ENCODE measurements at places on chromosomes 3 and 15.

DNA sequence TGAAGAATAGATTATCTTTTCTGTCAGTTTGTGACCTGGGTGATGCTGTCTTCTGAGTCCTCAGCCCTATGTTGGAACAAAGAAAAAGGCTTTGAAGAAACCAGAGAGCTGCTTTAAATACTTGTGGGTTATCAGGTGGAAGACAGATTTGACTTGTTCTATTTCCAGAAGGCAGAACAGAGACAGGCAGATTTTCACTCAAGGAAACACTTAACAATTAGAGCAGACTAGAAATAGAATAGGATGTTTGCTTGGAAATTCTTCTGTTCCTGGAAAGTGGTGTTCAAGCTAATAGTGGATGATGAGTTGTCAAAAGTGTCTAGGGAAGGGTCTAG lies 219.4 kb downstream of the UBE2E2 start:
- DNase-seq = no peak

DNA sequence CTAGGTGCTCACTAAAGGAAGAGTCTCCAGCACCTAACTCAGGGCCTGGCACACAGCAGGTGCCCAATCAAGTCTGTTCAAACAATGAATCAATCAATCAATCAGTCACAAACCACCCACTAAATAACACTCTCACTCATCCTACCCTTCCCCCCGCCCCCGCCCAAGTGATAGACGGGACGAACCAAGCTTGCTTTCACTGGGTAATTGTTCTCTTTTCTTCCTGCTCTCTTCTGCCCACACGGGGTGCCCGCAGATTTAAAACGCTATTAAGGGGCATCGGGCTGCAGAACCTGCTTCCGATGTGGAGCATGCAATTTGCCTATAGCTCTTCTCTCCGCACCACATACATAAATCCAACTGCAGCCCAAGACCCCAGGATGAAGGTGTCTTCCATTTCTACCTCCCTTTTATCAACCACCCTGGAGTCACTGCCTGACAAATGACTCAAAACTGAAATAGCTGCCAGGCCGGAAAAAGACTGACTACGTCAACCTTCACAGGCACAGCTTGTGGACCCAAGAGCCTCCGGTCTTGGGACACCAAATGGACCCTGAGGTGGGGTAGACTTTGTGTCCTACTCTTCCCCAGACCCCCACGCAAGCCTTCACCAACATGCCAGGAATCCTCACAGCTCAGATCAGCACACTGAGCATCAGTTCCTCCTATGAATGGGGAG lies 1.7 kb downstream of the KLHL25 start:
- DNase-seq = no peak

DNA sequence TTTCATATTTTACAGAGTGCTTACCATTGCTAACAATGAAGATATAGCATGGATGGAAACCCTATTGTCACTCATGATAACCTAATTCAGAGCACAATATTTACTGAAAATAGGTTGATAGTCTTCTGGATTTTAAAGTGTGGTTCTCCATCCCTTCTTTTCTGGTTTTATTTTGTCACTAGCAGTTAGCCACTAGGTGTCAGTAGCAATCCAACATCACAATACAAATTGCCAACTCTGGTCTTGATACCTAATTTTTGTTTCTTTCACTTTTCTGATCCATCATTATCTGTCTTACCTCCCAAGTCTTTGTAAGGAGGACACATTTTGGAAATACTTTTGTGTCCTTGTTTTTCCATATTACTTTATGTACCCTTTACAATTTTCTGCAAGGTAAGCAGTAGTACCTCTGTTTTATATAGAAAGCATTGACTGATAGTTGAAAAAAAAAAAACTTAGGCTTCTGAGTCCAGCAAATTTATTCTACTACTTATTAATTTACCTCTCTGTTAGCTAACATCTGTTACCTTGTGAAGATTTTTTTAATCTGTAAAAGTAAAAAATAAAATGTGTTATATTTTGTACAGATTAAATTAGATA lies 28.3 kb upstream of the CRYBG3 start:
- DNase-seq = no peak

DNA sequence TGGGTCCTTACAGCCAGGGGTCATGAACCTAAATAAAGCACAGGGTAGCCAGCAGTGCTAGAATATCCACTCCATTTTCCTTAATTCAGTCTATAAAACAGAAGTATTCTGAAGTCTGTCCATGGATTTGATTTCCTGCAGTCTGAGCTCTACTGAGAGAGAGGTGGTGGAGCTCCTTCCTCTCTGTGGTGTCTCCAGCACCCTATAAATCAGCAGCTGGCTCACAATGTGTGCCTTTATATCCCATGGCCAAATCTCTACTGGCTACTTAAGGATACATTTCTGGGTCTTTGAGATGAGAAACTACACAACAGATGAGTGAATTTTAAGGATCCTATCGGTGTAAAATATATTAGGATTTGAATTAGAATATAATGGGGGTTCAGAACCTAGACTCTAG lies 339.9 kb upstream of the RBMS3 start:
- DNase-seq = no peak

DNA sequence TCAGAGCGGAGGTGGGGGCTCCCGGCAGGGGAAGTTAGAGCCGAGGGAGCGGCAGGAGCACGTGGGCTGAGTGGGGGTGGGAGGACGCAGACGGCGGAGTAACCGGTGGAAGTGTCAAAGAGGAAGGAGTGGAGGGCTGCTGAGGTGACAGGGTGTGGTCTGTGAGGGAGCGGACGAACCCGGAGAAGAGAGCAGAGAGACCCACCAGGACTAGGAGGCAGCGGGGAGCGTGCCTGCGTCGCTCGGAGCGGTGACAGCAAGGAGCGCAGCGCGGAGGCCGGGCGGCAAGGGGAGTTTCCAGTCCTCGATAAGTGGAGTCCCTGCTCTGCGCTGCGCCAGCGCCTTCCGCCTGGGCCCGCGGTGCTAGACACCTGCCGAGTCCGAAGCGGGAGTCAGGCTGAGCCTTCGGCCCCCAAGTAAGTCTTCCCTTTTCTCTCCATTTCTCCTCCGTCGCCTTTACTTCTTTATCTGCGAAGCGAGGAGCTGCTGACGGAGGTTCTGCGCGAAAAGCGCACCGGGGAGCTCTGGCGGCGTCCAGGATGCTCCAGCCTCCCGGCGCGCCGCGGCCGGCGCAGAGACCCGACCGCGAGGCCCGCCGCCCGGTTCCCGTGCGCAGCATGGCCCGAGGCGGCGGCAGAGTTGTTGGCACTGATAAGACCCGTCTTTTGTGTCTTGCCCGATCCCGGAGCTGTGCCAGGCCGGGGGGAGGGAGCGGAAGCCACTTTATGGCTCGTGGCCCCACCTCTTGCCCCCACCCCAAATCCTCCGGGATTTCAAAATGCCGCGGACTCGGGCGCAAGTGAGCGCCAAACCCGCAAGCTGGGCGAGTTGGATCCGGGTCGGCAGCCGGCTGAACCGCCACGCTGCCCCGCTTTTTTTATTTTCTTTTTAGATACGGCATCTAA lies 533.0 kb upstream of the SEMA6D start:
- DNase-seq = no peak

DNA sequence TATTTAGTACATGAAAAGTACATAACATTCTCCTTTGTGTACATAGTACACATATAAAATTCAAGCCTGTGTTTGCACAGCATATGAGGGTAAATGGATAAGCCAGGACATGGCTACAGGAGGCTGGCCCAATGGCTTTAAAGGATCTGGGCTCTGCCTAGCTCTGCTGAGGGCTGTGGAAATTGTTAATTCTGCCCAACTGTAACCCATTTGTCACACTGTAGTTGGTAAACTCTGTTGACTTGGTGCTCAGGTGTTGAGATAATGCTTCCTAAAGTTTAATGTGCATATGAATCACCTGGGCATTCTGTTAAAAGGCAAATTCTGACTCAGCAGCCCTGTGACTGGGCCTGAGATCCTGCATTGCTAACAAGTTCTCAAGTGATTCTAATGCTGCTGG lies 196.5 kb upstream of the ZPLD1 start:
- no peak for DNase-seq

- DNase-seq = no peak
Measured at GRCh38 chr3:57917601-57918000, 90.6 kb upstream of the FLNB start.

DNA sequence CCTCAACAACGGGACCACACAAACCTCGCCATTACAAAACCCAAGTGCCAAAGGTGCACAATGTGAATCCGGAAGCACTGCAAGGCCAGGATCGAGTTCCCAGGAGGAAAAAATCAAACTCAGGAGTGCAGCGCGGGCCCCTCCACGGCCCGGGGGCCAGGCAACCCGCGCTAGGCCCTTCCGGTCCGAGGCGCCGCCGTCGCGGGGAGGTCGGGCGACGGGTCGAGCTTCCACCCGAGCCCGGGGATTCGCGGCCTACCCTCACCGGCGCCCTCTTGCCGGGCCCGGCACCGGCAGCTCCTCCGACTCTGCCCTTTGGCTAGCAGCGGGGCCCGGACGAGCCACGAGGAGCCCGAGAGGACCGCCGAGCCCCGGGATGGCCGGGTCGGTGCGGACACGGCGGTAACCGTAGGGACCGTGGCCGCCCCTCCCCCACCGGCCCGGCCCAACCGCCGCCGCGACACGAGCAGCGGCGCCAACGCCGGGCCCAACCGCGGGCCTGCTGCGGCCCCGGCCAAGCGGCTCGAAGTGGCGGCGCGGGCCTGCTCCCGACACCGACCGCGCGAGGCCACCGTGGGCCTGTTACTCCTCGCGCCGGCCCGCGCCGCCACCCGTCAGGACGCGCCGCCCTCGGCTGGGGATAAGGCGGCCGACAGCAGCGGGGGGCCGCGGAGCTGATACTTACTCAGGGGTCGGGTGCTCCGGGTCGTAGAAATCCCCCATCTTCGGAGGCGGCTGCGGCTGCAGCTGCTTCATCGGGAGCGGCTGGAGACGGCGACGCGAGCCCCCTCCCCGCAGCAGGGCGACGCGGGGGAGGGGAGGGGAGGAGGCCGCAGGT lies 525 bp downstream of the SETD2 start:
- peak; percentile 37 for DNase-seq

DNA sequence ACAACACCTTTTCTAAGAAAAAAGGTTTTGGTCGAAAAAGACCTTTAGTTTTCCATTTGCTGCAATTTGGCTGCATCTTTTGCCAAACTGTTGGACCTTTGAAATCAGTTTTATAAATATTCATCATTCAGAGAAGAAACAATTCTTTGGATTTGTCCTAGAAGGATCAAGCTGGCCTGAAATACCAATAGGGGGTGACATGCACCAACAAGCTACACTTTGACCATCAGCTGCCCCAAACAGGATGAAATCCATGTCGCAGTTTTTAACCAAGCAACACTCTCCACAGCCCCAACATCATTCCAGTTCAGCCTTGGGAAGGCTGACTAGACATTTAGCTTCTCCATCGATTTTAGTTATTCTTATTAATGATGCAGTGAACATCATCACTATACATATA lies 9.8 kb downstream of the RPL15 start:
- DNase-seq = no peak

- no peak for DNase-seq
Measured at GRCh38 chr3:53589201-53589600, 94.8 kb downstream of the CACNA1D start.

- no peak for DNase-seq
Measured at GRCh38 chr3:146326875-146327543, 76.1 kb upstream of the PLSCR4 start.

GRCh38 chr3:107690522-107691138 lies 167.9 kb downstream of the BBX start:
- DNase-seq = no peak

GRCh38 chr3:169227911-169228310 lies 435.6 kb downstream of the MECOM start:
- peak; percentile 2 for DNase-seq

DNA sequence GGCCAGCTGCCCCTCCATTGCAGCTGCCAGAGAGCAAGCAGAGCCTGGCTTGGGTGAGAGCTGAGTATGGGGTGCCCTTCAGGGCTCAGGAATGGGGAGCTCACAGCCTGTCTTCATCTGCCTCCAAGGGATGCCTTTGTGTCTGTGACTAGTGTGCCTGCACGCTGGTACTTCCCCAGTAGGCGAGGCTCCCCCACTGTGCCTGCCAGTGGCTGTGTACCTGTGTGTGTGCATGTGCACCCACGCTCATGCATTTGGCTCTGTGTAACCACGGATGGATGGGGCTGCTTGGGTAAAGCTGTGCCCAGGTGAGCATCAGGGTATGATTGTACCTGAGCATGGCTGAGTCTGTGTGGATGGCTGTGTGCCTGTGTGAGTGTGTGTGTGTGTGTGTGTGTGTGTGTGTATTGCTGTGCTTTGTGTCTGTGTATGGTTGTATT lies 2.3 kb upstream of the GRM2 start:
- no peak for DNase-seq

- no peak for DNase-seq
Measured at GRCh38 chr15:66740802-66741201, 38.8 kb downstream of the SMAD6 start.

DNA sequence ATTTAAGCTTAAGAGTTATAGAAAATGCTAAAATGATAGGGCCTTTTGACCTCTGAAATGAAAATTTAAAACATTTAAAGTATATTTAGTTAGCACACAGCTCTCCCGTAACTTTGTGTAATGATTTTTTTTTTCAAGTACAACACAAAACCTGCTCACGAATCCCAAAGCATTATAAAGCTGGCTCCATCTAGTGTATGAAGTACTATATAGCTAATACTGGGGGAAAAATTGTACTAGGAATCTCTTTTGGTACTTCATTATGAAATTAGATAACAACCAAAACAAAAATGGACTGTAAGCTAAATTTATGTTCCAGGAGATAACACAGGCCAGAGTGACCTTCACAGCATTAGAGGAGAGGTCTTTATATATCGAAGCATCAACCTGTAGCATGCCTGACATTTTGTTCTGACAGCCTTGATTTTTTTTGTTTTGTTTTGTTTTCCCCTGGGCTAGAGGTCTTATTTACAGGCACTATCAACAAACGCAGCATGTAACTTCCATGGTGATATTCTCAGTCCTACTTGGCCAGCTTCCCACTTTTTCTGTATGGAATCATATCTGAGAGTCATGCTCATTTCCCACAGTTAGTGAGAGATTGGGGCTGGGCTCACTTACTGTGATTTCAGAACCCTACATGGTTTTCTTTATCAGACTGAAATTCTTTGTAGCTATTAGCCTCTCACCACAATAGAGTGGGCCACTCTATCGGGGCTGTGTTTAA lies 116.3 kb downstream of the MITF start:
- no peak for DNase-seq

- no peak for DNase-seq
Measured at GRCh38 chr15:51642696-51643095, 20.1 kb upstream of the DMXL2 start.

- peak; percentile 54 for DNase-seq
Measured at GRCh38 chr3:193831495-193832455, 238.8 kb downstream of the OPA1 start.

DNA sequence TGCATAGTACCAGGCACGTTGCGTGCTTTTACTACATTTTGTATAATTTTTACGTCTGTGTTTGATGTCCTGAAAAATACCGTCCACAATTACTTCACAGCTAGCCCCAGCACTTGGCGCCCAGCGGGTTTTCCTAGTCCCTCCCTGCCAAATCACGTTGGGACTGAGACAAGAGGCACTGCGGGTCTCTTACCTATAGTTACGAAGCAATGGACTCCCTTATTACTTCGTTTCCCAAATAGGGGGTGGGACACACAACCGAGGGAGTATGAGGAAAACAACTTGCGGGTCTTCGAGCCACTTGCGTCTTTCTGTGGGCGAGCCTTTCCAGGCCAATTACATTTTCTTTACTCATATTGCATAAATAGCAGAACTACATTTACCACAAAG lies 620 bp upstream of the CMSS1 start:
- no peak for DNase-seq

All from stimulated activated naive B cell treated with anti-CD40 and anti-IgM and Interleukin-4, amounts not matched to agents 10 μg/mL and 1 μg/mL and 100 μg/mL, for 72 hours (primary cell).